ENCODE measurements at places on chromosomes 16 and 17.

- peak; percentile 28 for DNase-seq
Measured at GRCh38 chr16:67177743-67178699, 5.7 kb downstream of the MATCAP1 start.

DNA sequence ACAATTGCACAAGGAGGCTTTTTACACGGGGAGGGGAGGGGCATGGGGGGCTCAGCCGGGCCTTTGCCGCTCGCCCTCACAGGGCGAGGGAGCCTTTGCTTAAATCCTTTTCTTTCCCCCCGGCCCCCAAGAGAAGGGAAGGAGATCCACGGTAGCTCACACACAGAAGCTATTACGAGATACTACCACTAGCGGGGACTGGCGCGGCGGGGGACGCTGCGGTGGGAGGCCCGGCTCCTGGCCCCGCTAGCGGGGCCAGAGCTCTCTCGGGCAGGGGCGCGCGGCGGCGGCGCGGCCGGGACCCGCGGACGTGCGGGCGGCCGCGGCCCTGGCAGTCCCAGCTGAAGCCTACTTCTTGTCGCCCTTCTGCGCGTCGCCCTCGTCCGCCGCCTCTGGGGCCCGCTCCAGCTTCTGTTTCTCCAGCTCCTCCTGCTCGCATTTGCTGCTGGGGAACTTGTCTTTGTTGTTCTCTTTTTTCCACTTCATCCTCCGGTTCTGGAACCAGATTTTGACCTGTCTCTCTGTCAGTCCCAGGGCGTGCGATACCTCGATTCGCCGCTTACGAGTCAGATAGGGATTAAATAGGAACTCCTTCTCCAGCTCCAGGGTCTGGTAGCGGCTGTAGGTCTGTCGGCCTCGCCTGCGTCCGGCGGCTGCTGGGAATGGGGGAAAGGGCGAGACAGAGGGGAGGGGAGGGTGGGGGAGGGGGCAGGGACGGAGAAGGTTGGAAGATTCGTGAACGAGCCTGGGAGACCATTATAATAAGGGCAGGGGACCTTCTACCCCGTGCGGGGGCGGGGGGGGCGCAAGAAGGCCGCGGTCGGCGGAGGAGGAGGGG lies 2.0 kb downstream of the HOXB8 start:
- DNase-seq, result peak; percentile 58

GRCh38 chr16:3785413-3785812 lies 68.1 kb upstream of the TRAP1 start:
- DNase-seq, result no peak

DNA sequence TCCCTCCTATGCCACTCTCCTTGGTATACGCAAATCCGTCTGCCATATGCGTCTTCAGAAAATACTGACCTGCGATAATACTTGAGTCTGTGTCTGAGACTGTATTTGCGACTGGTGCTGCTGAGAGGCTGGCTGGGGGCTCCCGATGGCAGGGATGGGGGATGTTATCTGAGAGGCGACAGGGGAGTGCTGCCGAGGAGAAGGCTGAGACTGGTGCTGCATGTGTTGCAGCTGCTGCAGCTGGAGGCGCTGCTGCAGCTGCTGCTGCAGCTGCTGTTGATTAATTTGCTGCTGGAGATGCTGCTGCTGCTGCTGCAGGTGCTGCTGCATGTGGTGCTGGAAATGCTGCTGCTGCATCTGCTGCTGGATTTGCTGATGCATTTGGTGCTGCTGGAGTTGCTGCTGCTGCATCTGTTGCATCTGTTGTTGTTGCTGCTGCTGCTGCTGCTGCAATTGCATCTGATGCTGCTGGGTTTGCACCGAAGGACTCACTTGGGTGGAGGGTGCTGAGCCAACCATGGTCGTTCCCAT lies 107.7 kb downstream of the TOX3 start:
- DNase-seq, result no peak

- DNase-seq, result peak; percentile 72
Measured at GRCh38 chr17:48241131-48241591, 133.6 kb downstream of the SNX11 start.

- DNase-seq, result peak; percentile 73
Measured at GRCh38 chr17:68580236-68580770, 20.9 kb downstream of the FAM20A start.

Measured in fibroblast of skin of right quadriceps (primary cell).